ENCODE measurements at places on chromosomes 16 and 17.

- DNase-seq = no peak
Measured at GRCh38 chr16:53156516-53156915, 101.7 kb downstream of the CHD9 start.

DNA sequence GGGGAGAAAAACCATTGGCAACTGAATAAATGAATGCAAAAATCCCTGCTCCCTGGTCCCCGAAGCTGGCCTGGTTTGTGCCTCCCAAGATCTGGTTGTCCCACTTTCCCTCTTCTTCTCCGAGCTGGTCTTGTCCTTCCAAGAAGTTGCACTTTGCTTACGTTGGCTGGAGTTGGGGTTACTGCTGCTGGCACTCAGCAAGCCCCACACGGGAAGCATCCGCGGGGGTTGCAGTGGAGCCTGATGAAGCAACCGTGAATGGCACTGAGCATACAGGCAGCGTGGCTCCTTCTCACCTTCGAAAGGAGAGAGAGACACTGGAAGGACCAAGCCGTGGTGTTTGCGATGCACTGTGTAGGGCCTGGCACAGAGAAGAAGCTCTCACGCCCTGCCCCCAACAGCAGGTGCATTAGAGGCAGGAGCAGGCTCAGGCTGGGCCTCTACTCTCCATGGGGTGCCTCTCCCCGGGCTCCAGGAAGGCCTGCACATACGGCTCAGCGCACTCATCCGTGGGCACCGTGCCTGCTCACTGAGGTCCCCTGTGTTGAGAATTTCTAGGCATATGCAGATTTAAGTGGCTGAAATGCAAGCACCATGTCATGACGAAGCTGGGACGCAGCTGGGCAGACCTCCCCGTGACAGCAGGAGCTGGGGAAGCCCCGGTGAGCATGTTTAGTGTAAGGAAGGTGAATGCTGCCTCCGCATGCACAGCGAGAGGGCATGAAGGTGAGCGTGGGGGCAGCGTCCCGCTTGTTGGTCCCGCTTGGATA lies 12.1 kb downstream of the CA5A start:
- DNase-seq = peak; percentile 48

DNA sequence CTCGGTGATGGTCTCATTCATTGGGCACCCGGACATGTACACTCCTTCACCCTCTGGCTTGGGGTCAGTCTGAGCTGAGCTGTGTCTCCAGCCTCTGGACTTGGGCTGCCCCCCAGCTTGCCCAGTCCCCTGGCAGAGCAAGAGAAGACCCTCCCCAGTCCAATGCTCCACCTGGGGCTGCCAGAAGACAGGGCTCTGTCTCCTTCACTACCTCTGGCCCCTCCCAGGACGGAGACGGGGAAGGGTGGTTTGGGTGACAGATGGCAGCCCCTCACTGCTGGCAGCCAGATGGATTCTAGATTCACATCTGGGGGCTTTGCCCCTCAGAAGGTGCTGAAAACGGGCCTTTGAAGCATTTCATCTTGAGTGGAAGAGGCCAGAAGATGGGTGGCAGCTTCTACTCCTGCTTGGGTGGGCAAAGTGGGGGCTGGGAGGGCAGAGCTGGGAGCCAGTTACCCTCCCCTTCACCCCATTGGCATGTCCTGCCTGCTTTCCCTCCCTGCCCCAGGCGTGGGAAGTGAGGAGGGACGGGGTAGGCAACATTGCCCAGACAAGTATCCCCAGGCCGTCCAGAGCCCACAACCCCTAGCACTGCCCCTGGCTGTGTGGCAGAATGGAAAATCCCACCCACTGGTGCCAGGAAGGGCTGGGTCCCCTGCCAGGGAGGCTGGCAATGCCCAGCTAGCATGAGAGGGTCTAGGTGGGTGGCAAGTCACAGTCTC lies 13.9 kb downstream of the NGFR start:
- no peak for DNase-seq

DNA sequence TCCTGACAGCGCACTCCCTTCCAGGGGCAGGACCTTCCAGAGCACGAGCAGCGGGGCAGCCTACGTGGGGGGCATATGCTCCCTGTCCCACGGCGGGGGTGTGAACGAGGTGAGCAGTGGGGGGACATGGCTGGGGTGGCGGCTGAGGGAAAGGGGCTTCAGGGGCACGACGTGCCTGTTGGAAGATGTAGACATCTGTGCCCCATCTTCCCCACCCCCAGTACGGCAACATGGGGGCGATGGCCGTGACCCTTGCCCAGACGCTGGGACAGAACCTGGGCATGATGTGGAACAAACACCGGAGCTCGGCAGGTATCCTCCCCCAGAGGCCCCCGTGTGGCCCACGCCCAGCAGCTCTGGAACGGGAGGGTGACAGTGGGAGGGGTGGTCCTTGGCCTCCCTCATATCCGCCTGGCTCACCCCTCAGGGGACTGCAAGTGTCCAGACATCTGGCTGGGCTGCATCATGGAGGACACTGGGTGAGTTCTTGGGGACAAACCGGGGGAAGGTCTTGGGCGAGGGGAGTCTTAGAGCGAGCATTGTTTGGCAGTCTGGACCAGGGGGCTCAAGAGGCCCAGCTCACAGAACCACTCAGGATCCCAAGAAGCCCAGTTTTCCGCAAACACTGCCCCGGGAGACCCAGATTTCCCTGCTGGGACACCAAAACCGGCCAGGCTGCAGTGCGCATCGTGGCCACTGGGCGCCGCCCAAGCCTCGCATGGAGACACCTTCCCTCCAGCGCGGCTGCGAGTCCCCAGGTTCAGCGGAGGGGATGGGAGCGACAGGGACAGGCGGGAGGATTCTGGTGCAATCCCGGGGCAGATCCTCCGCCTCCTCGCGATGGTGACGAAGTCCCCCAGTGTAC lies 15.7 kb downstream of the ADAM11 start:
- DNase-seq = peak; percentile 92

- DNase-seq = no peak
Measured at GRCh38 chr17:77184474-77184873, 43.7 kb downstream of the SEC14L1 start.

DNA sequence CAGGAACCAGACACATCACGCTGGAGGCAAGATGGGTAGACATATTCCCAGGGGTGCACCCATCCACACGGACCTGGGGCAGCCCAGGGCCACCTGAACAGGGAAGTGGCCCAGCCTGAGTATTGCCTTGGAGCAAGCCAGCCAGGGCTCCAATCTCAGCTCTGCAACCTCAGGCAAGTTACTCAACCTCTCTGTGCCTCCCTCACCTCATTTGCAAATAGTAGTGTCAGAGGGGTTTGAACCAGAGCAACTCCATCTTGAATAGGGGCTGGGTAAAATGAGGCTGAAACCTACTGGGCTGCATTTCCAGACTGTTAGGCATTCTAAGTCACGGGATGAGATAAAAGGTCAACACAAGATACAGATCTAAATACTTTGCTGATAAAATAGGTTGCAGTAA lies 35.1 kb upstream of the SNN start:
- DNase-seq = no peak

DNA sequence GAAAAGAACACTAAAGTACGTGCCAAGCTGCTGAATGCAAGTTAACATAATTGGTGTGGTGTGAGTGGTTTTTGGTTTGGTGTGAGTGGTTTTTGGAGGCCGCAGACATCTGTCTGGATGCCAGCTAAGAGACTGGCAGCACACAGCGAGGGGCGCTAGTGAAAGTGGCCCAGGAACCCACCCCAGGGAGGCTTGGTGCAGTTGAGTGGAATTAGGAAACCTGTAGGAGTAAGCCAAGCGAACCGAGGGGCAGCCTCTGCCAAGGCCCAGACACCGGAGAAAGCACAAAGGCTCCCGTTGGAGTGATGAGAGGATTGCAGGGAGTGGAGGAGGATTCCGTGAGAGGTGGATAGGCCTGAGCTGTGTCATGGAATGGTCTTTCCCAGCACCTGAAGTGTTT lies 24.6 kb upstream of the SLC5A11 start:
- DNase-seq = no peak

DNA sequence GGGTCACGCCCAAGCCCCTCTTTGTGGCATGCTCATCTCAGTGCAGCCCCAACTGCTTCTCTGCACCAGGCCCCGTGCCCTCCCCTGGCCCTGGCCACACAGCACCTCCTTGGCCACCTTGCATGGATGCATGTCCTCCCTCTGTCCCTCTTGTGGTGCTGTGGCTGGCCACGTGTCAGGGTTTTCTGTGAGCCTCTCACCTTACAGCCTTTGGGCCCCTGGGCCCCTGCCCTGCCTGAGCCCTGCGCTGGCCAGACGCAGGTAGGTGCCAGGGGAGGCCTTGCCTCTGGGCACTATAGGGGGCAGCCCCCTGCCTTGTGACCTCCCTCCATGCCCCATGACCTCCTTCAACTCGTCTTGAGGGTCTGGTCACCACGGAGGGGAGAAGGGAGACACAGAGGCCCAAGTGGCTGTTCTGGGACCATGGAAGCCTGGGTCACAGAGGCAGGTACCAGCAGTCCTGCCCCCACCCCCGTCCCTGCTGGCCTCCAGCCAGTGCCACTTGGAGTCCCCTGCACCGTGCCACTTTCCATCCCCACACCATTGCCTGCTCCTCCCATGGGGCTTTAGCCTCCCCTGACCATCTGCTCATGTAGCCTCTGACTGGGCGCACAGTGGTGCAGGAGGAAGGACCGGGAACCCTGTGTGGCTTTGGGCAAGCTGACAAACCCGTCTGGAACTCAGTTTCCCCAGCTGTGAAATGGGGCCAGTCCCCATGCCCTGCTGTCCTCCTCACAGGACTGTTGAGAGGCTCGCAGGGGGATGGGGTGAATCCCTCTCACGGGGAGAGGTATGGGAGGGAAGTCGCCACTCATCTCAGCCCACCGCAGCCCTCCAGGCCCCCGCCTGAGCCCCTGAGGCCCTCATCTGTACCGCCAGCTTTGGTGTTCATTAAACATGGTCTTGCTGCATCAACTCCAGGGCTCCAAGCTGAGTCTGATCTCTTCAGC lies 11.5 kb upstream of the ATP6V0C start:
- DNase-seq = no peak

GRCh38 chr17:2011411-2012371 lies 13.4 kb downstream of the RTN4RL1 start:
- peak; percentile 19 for DNase-seq

- no peak for DNase-seq
Measured at GRCh38 chr16:57825298-57826044, 23.2 kb upstream of the KIFC3 start.

DNA sequence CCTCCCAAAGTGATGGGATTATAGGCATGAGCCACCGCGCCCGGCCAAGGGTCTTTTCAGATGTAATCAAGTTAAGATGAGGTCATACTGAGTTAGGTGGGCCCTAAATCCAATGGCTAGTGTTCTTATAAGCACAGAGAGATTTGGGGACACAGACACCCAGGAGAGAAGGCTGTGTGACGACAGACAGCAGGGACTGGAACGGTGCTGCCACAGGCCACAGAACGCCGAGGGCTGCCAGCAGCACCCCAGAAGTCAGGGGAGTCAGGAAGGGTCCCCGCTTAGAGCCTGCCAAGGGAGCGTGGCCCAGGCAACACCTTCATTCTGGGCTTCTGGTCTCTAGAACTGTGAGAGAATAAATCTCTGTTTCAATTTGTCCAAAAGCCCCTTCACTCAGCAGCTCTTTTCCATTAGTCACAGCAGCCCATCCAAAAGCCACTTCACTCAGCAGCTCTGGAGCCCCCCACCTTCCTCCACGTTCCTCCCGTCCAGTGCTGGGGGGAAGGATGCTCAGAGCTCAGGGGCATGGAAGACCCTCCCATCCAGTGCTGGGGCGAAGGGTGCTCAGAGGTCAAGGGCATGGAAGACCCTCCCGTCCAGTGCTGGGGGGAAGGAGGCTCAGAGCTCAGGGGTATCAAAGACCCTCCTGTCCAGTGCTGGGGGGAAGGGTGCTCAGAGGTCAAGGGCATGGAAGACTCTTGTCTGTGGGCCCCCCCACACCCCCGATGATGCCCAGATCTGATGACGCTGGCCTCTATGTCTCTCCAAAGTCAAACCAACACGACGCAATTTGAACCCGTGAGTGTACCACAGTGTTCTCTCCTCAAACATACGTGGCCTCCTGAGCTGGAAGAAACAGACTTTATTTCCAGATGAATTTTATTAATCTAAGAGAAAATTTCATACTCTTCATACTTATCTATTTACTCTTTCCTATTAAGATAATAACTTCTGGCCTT lies 11.9 kb downstream of the RAB40B start:
- no peak for DNase-seq

GRCh38 chr16:85015481-85016187 lies 4.3 kb upstream of the ZDHHC7 start:
- no peak for DNase-seq

DNA sequence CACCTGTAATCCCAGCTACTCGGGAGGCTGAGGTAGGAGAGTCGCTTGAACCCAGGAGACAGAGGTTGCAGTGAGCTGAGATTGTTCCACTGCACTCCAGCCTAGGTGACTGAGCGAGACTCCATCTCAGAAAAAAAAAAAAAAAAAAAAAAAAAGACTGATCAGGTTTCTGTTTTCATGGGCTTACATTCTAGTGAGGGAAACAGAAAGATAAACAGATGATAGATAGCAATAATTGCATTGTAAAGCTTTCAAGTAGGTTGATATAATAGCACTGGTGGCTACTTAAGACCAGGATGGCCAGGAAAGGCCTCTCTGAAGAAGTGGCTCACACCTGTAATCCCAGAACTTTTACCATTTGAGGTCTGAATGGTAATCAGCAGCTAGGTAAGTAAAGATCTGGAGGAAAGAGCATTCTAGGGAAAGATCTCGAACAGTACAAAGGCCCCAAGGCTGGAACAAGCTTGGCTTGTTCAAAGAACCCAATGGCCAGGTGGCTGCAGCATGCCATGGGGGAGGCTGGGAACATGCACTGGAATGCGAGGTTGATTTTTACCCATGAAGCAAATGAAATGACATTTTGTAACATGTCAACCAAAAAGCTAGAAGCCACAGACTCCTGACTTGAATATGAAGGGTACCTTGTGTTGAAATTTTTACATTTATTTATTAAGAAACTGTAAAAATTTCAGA lies 108.3 kb upstream of the DHX40 start:
- DNase-seq = no peak

- peak; percentile 44 for DNase-seq
Measured at GRCh38 chr17:46771561-46772474, 46.7 kb downstream of the WNT3 start.

- no peak for DNase-seq
Measured at GRCh38 chr16:11181242-11181898, 74.6 kb downstream of the SOCS1 start.

DNA sequence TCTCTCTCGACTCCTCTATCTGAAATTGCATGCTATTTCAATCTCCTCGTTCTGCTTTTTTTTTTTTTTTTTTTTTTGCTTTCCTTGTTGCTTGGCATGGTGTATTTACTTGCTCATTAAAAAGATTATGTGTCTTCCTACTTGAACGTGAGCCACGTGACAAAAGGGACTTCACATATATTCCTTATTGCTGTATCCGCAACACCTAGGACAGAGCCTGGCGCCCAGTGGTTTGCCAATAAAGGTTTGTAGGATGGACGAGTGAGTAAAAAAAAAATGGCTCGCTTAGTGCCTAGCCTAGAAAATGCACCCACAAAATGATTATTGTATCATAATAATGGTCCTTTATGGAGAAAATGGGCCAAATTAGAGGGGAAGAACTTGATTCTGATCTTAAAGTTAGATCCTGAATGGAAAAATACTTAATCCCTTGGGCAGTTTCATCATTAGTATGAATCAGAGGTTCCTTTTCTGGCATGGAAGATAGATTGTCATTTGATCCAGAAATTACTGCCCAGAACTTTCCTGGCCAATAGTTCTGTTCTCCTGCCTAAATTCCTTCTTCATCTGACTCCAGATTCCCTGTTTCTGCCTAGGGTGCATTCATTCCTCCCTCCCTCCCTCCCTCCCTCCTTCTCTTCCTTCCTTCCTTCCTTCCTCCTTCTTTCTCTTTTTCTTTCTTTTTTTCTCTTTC lies 13.6 kb upstream of the TMEM220 start:
- no peak for DNase-seq

GRCh38 chr16:2981177-2981898 lies 1.1 kb upstream of the PKMYT1 start:
- DNase-seq = no peak

- no peak for DNase-seq
Measured at GRCh38 chr17:2111691-2112090, 56.8 kb downstream of the HIC1 start.

Measured in RPMI8226 (cell line).